ENCODE measurements at places on chromosomes 4 and X.

DNA sequence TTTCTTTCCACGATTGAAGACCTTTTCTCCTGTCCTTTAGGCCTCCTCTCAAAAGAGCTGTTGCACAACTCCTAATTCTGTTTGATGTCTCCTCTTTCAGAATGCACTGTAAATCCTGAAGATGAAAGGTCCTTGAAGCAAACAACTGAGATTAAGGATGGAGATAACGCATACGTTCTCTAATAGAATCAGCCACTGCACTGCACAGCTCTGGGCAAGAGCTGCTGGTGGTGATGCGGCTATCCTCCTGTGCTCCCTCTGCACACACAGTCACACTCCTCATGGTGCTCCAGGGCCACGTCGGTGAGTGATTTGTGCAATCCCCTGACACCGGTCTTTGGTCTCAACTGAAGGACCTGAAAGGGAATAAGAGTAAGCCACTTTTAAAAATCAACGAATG, 208.7 kb downstream of the PDGFC start:
- no peaks in the 10 kb centered on the region for H3K36me3 ChIP-seq
- H3K27me3 ChIP-seq: no peaks in the 10 kb centered on the region
- H3K4me3 ChIP-seq: no peak overlapping the region
- no peak overlapping the region for H3K27ac ChIP-seq
- no peaks in the 10 kb centered on the region for H3K4me1 ChIP-seq
- DNase-seq: no peak

DNA sequence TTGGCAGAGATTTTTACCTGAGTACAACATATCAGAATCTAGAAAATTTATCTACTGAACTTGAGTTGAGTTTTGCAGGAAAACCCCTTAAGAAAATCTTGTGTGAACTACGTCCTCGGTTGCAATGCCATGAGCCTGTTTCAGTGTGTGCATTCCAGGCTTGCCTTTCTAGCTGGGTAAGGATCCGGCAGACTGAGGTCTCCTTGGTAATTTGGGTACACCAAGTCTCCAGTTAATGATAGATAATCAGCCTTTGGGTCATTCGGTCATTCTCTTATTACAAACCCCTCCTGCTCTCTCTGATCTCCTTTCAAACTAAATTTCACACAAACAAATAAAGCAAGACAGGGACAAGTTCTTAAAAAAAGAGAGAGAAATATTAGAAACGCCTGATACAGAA, 5.9 kb upstream of the HAND2 start:
- H3K27me3 ChIP-seq: peaks cover 100% of the 10 kb centered on the region
- no peak for DNase-seq
- H3K36me3 ChIP-seq: no peaks in the 10 kb centered on the region

DNA sequence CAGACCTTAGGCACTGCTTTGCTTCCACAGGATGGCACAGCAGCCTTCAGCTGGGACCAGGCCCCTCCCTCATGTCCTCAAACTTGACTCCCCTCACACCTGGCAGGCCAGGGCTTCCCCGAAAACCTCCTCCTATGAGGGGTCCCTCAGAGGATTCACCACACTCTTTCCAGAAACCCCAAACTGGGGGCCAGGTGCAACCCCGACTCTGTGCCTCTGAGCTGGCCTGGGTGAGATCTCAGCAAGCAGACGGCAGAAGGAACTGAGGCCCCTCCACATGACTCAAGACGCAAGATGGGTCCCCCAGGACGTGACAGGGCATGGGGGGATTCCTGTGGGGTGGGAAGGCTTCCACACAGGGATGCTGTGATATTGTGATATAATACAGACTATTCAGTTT, 6.2 kb downstream of the HCFC1 start:
- H3K4me3 ChIP-seq: no peak overlapping the region
- peaks cover 31% of the 10 kb centered on the region for H3K36me3 ChIP-seq
- no peaks in the 10 kb centered on the region for H3K27me3 ChIP-seq
- H3K4me1 ChIP-seq: peaks cover 42% of the 10 kb centered on the region
- DNase-seq: no peak
- no peak overlapping the region for H3K27ac ChIP-seq

- no peaks in the 10 kb centered on the region for H3K27me3 ChIP-seq
- H3K4me1 ChIP-seq: no peaks in the 10 kb centered on the region
- DNase-seq: no peak
- no peaks in the 10 kb centered on the region for H3K36me3 ChIP-seq
These were observed 93.0 kb downstream of the TSPAN7 start for GRCh38 chrX:38654302-38654701.

- H3K4me3 ChIP-seq: no peak overlapping the region
- no peak for DNase-seq
- no peaks in the 10 kb centered on the region for H3K4me1 ChIP-seq
- H3K27ac ChIP-seq: no peak overlapping the region
- H3K27me3 ChIP-seq: no peaks in the 10 kb centered on the region
These were observed 48.6 kb downstream of the DCLK2 start for GRCh38 chr4:150126864-150127203.

DNA sequence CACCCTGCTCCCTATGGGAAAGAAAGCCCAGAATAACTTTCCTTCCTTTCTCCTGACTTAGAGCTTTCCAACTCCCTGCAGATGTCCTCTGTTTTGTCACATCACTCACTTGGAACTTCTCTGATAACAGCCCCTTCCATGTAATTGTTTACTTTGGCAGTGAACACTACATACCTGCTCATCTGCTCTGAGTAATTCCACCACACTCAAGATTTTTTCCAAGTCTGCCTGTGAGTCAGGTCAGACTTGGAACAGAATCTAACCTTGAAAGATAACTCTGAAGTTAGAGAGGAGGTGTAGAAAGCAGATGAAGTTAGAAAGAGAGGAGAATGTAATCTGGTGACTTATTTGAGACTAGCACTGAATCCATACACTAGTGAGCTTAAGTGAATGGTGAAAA, 7.4 kb downstream of the MAGEB10 start:
- DNase-seq: no peak
- H3K4me1 ChIP-seq: no peaks in the 10 kb centered on the region
- no peak overlapping the region for H3K4me3 ChIP-seq
- H3K27ac ChIP-seq: no peak overlapping the region
- H3K36me3 ChIP-seq: no peaks in the 10 kb centered on the region

Data from suprapubic skin (tissue), 4 donors.